RCC 7860 (cell line): ENCODE measurements at places on chromosomes 6 and 20.

- no peak for DNase-seq
Measured at GRCh38 chr20:22584922-22585785, 782 bp upstream of the FOXA2 start.

GRCh38 chr6:36821581-36822335 is 17.5 kb downstream of the CPNE5 start:
- no peak for DNase-seq

DNA sequence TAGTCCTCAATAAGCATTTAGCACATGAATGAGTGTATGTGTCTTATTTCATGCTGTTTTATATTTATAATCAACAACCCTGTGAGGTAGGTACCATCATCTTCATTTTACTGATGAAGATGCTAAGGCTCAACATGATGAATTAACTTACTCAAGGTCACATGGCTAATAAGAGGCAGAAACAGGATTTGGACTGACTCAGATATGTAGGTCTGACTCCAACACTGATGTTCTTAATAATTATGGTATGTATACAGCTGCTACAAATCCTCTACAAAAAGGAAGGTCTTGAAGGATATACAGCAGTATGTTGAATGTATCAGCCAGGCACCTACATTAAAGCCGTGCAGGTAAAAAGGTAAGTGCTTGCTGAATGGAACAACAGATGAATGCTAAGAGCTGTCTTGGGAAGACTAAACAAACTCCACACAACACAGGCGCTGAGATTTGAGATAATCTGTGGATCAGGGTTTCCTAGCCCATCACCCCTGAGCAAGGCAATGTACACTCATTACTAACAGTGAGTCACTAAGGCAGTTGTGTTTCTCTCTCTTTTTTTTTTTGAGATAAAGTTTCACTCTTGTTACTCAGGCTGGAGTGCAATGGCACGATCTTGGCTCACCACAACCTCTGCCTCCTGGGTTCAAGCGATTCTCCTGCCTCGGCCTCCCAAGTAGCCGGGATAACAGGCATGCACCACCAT is 31.9 kb downstream of the TTI1 start:
- DNase-seq: peak; percentile 65

DNA sequence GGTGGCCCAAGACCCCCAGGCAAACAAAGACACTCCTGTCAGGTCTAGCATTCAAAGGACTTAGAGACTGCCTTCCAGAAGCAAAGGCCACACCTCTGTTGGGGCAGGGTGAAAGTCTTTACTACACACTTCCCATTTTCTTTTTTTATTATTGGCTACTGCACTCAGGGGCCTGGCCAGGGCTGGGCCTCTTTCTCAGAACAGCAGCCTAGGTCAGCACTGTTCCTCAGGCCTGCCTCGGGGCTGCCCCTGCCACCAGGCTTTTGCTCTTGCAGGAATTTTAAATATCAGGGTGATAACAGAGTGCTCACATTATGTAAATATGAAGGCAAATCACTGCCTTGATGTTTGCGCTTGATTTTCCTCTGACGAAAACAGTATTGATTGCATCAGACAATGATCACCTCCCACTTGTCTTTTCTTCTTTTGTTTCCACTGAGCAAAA is 18.5 kb downstream of the GSTA4 start:
- no peak for DNase-seq

DNA sequence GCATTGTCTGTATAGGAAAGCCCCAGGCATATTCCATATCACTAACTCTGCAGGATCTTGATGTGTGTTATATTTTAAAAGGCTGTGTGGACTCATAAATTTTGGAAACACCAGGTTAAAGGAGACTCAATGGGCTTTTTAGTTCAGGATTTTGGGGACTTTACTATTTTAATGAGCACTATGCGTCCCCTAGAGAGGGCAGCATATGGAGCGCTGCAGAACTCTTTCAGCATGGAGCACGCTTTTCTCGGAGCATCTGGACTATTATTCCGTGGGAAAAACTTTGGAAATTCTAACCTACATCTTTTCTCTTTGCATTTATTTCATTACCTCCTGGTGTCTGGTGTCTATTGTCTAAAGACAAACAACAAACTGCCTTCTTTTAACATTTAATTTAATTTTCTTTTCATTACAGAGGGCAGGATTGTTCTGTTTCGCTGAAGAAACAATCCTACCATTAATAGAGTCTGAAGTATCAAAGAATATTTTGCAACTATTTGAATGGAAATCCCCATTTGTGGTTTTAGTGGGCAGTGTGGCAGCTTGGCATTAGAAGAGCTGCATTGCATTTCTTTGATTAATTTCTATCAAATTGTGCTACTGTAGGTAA is 399.9 kb upstream of the HSF2 start:
- DNase-seq: no peak

DNA sequence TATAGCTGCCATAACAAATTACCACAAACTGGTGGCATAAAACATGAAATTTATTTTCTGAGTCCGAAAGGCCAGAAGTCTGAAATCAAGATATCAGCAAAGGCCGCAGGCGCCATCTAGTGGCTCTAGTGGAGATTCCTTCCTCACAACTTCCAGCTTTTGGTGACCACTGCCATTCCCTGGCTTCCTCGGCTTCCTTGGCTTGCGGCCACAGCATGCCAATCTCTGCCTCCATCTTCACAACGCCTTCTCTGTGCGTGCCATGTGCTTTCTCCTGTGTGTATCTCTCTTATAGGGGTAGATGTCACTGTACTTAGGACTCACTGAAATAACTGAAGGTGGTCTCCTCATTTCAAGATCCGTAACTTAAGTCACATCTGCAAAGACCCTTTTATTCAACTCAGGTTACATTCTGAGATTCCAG is 5.4 kb upstream of the PLAGL1 start:
- DNase-seq: peak; percentile 57

DNA sequence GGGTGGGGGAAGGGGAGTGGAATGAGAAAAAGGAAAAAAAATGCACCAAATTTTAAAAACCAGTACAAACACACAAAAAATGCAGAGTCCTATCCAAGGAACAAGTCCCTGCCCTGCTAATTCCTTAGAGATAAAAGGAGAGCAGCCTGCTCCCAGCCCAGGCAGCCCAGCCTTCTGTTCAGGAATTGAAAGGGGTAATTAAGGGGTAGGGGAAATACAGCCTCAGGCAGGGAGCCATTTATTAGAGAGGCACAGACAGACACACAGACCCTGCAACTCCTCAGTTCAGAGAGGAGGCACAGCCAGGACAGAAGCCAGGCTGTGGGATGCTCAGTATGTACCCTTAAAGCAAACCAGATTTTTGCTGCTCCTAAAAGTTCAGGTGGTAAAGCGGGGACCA is 137.2 kb downstream of the EYA2 start:
- no peak for DNase-seq

- DNase-seq: no peak
Measured at GRCh38 chr6:1311400-1312202, at the start of gene FOXQ1. Gene FOXQ1, plus strand, starts transcription at chr6:1312098. Its CDS starts 607 bp downstream, at chr6:1312705.

DNA sequence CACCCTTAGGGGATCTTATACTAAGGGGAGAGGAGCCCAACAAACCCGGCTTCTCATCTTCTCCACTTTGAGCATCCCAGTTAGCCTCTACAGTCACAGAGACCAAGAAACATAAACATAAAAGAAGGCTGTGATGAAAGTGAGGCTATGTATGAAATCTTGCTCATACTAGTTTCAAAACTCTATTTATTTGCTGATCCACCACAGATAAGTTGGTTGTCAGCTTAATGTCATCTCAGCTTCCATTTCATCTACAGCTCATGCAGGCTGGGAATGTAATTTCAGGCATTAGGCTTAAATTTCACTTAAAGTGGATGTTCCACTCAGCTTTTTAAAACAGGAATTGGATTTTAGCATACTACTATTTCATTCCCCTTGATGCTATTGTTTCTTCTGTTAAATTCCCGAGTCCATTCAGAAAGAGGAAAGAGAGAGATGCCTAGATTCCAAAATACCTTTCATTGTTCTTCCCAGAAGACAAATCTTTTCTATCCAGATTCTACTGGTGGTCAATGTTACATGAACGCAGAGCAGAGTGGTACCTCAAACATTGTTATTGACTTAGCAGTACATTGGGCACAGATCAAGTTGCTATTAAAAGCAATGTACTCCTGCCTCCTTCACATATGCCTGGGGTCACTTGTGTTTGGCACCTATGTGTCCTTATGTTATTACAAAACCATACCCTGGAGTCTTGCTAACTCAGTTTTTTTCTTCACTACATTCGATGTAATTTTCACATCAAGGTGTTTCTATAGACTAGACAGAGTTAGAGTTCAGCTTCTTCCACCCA is 149.0 kb downstream of the HACE1 start:
- DNase-seq: no peak

GRCh38 chr20:17179840-17180239 is 47.0 kb upstream of the PCSK2 start:
- no peak for DNase-seq

DNA sequence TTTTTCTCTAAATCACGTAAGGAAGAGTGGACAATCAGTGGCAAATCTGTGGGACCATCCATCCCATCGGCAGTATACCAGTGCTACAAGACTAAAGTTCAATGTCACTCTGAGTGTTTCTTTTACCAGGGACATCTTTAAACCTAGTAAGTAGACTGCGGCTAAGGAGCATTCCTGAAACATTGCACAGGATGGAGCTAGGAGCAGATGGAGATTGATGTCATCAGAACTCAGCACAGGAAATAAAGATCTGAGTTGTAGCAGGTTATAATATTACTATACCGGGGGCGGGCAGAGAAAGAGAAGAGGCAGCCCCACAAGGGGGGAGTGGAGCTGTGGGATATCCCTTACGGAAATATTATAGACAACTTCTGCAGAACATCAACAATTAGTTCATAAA is 162.1 kb downstream of the MTFR2 start:
- no peak for DNase-seq

DNA sequence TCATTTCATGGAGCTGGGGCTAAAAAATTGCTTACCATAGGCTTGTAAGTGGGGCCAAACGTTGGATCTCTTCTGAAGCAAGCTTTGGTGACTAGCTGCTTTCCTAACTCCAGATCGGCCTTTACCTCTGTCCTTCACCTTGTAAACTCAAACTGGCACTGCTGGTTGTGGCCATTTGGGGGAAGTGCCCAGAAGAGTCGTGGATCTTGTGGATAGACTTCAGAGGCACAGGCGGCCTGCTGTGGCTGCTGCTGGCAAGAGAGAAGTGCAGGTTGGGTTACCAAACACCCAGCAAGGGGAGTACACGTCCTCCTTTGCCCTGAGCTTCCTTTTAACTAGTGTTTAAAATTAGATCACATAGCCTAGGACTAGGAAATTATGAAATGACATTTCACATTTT is 36.8 kb upstream of the KLHL31 start:
- DNase-seq: no peak

- DNase-seq: no peak
Measured at GRCh38 chr20:59398537-59399205, 98.3 kb downstream of the EDN3 start.

GRCh38 chr20:47490795-47491194 is 10.9 kb upstream of the NCOA3 start:
- no peak for DNase-seq

- peak; percentile 79 for DNase-seq
Measured at GRCh38 chr6:11143394-11144371, 32.2 kb upstream of the ERVFRD-1 start.

- DNase-seq: no peak
Measured at GRCh38 chr6:116307633-116308032, 27.9 kb upstream of the TSPYL1 start.
